ENCODE measurements at places on chromosomes 3 and 15.
A peak's percentile ranks its signal among the peaks of the same experiment; 100 is the strongest.

DNA sequence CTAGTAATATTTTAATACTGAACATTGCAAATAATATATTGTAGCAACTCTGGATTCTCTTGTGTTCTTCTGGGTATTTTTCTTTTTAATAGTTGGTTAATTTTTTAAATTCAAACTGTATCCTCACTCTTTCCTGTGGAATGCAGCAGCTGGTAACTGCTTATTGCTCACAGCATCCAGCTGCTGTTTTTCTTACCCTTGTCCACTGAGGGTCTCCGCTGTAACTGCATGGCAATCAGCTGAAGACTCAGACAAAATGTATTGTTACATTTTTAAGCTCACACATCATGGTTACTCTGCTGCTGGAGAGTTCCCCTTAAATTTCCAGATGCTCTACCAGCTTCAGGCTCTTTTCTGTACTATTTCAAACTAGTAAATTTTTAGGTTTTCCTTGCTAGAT is 227.6 kb downstream of the MBNL1 start:
- DNase-seq = no peak

DNA sequence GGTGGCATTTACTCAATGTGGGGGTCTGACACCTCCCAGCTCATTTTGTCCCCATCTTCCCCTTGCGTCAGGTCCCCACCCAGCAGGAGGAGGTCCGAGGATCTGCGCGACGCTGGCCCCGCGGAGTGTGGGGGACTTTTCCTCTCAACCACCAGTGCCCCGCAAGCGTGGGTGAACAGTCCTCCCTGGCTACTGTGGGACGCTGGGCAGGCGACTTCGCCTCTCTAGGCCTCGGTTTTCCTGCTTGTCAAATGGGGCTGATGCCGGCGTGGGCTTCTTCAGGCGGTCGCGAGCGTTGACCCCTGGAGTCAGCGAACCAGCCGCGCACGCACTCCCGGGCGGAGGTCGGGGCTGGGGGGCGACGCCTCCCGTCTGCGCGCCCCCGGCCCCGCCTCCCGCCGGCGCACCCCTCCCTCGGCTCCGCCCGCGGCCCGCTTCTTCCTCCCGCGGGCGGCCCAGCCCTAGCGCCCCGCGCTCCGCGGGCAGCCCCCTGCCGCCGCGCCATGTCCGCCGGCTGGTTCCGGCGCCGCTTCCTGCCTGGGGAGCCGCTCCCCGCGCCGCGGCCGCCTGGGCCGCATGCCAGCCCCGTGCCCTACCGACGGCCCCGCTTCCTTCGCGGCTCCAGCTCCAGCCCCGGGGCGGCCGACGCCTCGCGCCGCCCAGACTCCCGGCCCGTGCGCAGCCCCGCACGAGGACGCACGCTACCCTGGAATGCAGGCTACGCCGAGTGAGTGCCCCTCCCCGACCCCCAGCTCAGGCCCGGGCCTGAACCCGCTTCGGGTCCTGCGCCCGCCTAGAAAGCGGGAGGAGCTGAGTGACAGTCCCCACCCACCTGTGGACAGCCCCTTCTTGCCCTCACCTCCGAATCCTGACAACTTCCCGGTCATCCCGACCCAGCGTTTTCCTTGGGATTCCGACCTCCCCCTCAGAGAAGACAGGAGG is at the start of gene PPM1M:
Gene PPM1M (plus strand): TSS at position 438 of the 942 bp plus-strand sequence. CDS start 66 bp downstream, at position 504.
- DNase-seq = peak; percentile 68

DNA sequence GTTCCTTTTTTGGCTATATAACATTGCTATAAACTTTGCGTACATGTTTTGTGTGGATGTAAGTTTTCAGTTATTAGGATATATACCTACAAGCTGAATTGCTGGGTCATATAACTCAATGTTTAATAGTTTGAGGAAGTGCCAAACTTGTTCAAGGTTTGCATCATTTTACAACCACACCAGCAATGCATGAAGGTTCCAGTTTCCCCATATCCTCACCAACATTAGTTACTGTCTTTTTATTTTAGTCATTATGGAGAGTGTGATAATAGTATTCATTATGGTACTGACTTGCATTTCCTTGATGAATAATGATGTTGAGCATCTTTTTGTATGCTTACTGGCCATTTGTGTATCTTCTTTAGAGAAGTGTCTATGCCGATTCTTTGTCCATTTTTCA is 112.3 kb downstream of the NR1I2 start:
- DNase-seq = no peak

DNA sequence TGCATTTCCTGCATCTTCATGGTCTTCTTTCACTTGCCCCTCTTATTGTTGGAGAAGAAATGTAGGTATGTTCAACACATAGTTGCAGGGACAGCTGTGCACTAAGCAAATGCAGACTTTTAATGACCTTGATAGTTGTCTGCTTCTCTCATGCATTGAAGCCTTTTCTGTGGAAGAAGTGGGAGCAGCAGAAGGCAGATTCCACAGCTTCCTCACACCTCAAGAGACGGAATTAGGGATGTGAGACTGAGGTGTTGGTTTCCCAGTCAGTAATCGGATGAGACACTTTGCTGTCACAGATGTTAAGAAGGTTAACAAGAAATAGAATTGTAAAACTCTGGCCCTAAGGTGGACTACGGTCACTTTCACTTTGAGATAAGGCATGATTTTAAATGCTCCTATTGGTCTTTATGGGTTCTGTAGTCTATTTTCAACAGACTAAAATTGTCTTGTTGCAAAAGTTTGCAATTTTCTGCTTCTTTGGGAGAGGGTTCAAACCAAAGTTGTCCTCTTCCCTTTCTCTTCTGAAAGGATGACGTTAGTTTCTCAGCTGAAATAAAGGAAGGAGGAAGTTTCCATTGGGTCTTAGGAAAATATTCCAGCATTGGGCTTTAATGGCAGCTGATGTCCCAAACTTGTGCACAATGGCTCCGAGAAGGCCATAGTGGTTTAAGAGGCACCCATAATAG is 117.4 kb downstream of the LPP start:
- DNase-seq = no peak

DNA sequence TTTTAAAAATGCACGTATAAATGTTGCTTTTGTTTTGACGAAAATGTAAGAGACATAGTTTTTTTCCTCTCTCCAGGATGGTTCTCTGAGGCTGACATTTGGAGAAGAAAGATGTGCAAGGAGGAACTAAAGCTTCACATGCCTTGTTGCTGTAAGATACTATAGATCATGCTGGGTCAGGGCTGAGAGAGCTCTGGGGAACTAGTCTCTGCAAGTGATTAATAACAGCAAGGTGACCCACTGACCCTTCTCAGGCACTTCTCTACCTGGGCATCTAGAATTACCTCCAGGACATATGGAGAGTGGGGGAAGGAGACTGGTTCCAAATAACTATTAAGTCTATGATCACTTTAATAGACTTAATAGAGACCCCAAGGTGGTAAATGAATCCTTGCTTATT is 246.0 kb downstream of the KBTBD8 start:
- no peak for DNase-seq

GRCh38 chr3:9229325-9229724 is 20.1 kb downstream of the SRGAP3 start:
- no peak for DNase-seq

GRCh38 chr3:72353236-72354128 is 494.8 kb downstream of the SHQ1 start:
- DNase-seq = no peak

DNA sequence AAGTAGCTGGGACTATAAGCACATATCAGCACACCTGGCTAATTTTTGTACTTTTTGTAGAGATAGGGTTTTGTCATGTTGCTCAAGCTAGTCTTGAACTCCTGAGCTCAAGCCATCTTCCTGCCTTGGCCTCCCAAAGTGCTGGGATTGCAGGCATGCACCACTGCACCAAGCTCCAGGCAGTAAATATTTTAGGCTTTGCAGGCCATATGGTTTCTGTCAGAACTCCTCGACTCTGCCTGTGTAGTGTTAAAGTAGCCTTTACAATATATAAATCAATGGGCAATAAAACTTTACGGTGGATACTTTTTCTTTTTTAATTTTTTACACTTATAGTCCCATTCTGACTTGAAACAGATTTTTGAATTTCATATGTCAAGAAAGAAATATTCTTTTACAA is 41.6 kb downstream of the DAG1 start:
- no peak for DNase-seq

GRCh38 chr3:34013818-34014570 is 215.6 kb downstream of the PDCD6IP start:
- no peak for DNase-seq

DNA sequence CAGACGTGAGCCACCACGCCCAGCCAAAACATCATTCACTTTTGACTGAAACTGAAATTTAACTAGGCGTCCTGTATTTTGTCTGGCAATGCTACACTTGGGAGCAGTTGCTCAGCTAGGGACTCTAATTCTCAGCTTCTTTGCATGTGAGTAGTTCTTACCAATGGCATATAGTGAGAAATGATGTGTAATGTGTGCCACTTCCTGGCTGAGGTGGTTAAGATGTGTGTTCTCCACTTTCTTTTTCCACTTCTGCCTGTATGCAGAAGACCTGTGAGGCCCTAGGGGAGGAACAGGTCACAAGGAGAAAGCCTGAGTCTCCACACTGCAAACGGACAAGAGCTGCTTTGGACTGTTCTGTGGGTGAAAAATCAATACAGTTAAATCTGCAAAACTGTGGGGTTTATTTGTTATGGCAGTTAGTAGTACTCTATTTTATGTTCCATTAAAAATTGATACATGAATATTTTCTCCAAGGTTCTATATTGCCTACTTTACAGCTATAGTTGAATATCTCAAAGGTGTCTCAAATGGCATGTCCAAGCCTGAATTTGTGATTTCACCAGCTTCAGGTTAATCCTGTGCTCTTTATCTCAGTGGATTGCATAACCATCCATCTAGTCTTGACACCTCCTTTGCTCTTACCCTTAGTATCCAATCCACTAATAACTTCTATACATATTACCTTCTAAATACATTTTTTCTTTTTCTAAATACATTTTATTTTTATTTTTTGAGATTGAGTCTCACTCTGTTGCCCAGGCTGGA is 59.3 kb downstream of the NR1D2 start:
- no peak for DNase-seq

GRCh38 chr15:78209646-78210348 is 24.6 kb downstream of the ACSBG1 start:
- peak; percentile 12 for DNase-seq

DNA sequence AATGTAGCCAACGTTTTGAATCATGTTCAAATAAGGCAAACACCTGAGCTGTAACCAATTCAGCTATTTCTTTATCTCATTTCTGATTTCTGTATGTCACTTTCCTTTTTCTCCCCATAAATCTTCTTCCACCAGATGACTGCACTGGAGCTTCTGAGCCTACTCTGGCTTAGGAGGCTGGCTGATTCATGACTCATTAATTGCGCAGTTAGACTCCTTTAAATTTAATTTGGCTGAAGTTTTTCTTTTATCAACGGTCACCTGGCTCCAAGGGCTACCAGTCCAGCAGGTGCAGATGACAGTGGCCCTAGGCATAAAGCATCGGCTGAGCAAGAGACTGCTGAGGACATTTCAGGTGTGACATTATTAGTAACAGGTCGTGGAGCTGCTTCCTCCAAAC is 39.6 kb upstream of the ITGA11 start:
- no peak for DNase-seq

- DNase-seq = no peak
These were observed 2.9 kb downstream of the ESYT3 start for GRCh38 chr3:138437281-138437680.

- peak; percentile 58 for DNase-seq
These were observed 18.0 kb downstream of the ZNF148 start for GRCh38 chr3:125357032-125357658.

DNA sequence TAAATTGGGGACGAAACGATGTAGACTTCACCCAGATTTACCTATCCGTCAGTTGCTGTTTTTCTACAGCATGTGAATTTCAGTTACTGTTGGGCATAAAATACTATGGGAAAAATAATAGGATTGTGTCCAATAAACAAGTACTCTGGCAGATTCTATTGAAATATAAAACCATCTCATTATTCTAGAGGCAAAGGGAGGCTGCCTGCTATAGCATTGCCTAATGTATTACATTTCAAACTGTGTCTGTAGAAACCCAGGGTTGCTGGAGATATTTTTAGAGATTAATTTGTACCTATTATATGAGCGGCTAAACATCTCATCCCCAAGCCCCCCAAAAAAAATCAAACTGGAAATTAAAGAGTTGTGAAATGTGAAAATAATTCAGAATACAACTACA is 159.6 kb upstream of the IL12A start:
- no peak for DNase-seq

DNA sequence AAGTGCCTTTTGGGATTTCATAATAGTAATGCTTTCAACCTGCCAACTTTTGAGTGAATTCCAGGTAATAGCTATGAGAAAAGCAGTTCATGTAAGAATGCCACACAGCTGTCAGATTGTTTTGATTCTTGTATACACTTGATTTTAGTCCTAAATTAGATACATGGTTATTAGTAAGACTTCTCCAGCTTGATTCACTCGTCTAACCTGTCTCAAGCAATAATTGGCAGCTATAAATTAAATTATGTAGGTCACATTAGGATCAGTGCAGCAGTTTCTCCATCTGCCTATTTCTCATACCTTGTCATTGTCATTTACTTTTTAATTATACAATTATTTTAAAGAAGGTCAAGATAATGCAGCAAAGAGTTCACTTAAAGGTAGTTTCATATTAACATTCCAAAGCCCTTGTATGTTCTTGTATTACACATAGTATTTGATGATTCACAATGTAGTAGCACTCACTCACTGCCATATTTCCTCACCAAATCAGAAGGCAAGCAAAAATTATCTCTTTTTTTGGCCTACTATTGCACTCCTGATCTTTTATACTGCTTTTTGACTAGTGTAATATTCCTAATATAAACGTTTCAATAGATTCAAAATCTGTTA is 10.9 kb upstream of the CRYBG3 start:
- DNase-seq = no peak

DNA sequence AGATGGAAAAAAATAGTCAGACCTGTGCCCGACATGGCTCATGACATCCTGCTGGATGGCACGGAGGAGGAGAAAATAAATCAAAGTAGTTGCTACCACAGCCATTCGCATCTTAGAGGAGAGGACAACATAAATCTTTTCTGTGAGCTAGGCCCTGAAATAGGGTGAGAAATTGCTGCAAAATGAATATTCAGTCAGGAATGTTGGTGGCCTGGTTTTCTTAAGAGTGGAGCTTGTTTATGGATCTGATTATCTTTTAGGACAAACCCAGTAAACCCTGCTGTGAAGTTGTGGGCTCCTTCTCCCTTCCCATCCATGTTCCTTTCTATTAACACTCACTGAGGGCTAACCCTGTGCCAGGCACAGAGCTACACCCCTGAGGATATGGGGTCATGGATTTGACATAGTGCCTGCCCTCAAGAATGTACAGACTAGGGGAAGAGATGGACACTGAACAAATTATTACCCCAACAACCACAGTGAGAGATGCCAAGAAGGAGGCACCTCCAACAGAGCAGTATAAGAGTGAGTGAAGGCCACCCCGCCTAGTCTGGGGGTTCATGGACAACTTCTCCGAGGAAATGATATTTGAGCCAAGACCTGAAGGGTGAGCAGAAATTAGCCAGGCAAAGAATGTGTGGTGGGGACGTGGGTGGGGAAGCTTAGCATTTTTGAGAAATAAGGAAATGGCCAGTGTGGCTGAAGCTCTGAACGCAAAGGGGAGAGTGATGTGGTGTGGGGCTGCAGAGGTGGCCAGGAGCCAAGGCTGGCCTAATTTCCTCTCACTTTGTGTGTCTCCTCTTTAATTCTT is 68.9 kb upstream of the ARL8B start:
- DNase-seq = no peak

GRCh38 chr15:62889734-62890505 is 152.6 kb upstream of the TPM1 start:
- no peak for DNase-seq

All from activated CD4-positive, CD25-positive, alpha-beta regulatory T cell treated with anti-CD3 and anti-CD28 coated beads, Interleukin-2, amount 50 U/mL, for 72 hours (primary cell).